M059J (cell line): ENCODE measurements at places on chromosomes 11 and 22. TPM values are rescaled to one million over a fixed set of nuclear protein-coding genes. Genes with fewer than 3 reads are reported as not detected.

DNA sequence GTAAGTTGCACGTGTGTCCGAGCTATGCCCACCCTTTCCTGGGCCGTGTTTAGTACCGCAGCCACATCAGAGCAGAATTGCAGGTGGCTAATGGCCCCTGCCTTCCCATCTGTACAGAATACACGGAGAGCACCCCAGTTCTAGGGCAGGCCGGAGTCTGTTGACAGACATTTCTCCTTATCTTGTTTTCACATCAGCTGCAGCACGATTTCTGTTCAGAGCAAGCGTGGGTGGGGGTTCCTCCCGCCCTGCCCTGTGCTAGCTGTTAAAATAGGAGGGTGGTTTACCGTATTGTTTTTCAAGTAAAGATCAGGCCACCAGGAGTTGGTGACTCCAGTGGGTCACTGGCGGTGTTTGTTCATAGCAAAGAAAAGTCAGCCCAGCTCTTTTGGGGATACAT is 41.1 kb downstream of the UBASH3B start:
- no peak for DNase-seq

DNA sequence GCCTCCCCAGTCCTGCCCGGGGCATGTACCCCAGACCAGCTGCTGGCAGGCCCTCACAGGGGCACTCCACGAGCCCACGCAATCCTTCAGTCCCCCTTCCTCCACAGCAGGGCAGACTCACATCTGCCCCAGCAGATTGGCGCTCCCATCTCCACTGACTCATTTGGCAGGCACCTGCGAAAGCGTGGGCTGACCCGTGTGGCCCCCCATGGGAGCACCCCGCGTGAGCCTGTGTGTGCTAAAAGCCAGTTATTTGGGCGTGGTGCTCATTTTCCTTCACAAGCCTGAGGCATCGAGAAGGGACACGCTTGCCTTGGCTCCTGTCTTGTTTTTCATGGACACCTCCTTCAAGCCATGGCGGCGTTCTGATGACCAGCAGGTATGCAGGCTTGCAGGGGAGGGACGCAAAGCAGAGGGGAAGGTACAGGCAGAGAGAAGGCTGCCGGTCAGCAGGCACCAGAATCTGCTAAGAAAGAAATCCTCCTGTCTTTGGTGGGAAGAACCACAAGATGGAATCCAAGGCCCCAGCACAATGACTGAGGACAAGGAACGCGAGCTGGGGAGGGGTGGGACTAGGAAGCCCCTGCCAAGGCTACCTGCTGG is 8.6 kb downstream of the NECTIN1 start:
- no peak for DNase-seq

DNA sequence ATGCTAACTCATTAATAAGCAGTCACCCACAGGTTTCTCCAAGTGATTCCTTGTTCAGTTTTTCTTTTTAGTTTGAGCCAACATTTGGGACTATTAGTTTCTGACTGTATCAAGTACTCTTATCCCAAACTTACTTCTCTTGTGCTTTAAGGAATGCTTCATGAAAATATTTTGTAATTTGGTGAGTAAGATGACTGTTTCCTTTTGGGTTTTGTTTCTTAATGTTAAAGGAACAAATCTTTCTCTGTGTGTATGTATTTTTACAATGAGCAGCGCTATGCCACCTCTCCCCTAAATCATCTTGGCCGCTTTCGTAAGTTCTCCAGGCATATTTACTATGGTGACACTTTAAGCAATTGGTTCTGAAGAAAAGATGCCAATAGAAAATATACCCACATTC is 72.4 kb downstream of the LDLRAD3 start:
- no peak for DNase-seq

DNA sequence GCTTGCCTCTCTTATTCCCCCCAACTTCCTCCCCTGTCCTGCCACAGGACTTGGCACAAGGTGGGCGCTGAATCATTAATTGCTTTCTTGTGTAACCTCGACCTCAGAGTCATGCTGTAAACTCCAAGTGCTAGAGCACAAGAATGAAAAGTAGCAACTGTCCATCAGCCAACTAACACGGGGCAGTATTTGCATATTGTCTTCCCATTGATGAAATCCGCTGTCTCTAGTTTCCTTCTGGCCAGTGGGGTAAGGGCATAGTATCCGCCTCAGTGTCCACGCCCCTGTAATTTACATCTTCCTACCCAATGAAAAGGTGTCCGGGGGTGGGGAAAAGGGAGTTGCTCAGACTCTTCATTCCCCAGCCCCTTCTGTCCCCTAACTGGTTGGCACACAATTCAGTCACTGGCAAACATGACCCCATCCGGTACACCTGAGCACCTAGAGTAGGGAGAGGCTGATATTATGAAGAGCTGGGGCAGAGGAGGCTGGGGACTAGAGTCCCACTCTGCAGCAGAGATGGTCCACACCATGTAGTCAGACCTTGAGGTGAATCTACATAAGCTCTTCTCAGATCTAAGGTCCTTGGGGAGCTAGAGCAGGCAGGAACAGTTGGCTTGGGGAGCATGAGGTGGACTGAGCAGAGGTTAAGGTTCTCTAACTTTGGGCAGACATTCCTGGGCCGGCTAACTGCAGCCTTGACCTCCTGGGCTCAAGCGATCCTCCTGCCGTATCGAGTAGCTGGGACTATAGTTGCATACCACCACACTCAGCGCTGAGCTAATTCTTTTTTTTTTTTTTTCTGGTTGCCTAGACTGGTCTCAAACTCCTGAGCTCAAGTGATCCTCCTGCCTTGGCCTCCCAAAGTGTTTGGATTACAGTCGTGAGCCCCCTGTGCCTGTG is 6.8 kb upstream of the GGA1 start:
- DNase-seq, result peak; percentile 72

DNA sequence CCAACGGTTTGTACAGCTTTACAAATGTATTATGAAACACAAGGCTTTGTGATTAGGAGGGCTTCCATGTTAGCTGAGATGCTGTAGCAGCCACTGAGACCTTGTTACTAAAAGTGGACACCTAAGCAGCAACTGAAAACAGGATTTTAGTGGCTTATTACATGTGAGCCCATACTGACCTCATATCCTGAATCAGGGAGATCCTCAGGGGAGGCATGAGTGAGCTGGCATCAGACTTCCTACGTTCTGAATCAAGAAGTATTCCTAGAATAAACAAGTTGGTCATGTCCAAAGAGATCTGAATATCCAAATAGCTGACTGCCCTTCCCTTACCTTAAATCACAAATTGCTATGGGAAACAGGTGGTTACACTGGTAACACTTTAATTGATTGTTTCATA is 59.1 kb upstream of the SCUBE2 start:
- peak; percentile 90 for DNase-seq

DNA sequence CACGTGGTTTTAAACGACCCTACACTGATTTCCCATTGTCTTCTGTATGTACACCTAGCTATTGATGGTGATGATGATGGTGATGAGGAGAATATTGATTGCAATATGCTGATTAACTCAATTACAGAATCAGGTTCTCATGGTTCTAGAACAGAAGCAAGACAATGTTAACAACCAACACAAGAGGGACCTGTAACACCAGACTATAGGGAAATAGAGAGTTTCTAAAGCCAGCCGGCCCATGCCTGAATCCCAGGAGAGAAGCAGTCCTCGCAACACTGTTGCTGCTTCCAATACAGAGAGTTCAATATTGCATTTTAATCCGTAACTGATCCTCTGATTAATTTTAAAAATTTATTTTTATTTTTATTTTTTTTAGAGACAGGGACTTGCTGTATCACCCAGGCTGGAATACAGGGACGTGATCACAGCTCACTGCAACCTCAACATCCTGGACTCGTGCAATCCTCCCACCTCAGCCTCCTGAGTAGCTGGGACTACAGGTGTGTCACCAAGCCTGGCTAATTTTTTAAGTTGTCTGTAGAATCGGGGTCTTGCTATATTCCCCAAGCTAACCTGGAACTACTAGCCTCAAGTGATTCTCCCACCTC is 22.2 kb upstream of the UBASH3B start:
- peak; percentile 66 for DNase-seq

- DNase-seq, result no peak
Observed at GRCh38 chr11:57698843-57699365, 13.1 kb downstream of the MED19 start.

GRCh38 chr22:31630331-31631329 is 31.4 kb downstream of the PISD start:
- peak; percentile 74 for DNase-seq

- no peak for DNase-seq
Observed at GRCh38 chr22:25554238-25554671, 10.2 kb upstream of the GRK3 start.

Gene AQP11
- total RNA-seq, result 2.4 and 3.6 TPM in 2 replicates

- DNase-seq, result no peak
Observed at GRCh38 chr11:78916759-78917158, 342.1 kb upstream of the NARS2 start.

DNA sequence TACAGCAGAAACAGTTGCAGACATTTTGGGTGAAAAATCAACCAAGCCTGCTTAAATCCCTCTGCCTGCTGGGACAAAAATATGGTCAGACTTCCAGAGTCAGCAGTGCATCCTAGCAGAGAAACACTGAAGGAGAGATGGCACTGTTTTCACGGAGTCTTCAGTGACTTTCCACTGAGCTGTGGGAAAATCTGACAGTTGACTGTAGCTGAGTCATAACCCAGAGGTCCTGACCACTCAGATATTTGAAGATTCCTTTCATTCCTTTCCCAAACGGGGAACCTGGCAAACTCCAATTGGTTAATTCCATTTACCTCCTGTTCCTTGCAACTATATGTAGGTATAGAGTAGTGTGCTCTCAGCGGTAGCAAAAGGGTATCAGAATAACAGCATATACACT is 20.9 kb upstream of the UPB1 start:
- DNase-seq, result peak; percentile 96

DNA sequence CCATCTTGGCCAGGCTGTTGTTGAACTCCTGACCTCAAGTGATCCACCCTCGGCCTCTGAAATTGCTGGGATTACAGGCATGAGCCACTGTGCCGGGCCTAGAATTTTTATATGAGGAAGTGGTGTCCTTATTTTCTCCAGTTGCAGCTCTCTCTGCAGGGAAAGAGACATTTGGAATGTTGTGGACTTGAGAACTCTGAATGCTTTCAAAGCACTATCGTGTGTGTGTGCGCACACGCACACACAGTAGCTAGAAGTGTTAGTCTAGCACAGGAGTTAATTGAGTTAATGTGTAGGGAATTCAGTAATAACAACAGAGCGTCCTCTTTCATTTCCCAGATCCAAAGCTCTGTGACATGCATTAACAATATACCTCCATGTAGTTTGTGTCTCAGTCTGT is 164.0 kb upstream of the RASSF10 start:
- no peak for DNase-seq

Gene OR8A1
- not detected in 2 replicates for total RNA-seq

DNA sequence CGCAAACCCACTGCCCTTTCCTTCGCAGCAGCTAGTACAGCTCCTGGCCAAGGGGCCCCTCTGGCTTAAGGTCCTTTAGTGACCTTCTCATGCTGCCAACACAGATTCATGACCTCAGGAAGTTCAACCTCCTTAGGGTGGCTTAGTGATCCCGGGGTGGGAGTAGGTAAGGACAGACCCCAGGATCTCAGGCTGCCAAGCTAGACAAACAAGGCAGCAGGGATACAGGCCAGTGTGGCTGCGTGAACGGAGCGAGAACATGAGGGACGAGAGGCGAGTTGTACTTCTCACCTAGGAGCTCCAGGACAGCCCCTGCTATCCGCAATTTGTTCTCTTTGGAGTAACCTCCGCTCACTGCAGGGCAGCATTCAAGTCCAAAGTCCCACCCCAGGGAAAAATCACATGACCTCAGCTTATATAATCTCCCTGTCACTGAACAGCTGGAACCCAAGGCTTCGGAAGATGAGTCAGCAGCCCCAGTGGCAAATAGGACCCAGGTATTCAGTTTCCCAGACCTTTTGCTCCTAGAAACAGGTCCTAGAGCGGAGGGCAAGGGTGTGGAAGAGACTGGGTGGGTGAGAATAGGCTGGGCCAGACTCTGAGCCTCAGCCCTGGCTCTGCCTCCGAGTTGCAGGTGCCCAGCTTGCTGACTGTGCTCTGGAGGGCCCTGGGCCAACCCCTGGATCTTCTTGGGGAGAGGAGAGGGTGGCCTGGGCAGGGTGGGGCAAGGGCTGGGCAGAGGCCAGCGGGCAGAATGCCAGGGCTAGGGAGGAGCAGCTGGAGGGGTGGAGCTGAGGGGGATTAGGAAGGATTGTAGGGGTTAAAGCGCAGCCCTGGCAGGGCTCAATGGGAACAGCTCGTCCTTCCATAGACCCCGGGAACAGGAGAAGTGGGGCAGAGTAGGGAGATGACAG is 13.1 kb downstream of the USP2 start:
- no peak for DNase-seq

- no peak for DNase-seq
Observed at GRCh38 chr11:97111559-97111958, 721.7 kb downstream of the JRKL start.

GRCh38 chr22:44331881-44332714 is 19.3 kb upstream of the SHISAL1 start:
- DNase-seq, result no peak

- DNase-seq, result peak; percentile 24
Observed at GRCh38 chr11:18111005-18111404, 5.1 kb upstream of the SAAL1 start.

- no peak for DNase-seq
Observed at GRCh38 chr11:134485316-134485715, 73.3 kb upstream of the B3GAT1 start.

- no peak for DNase-seq
Observed at GRCh38 chr22:41530890-41531714, 13.2 kb downstream of the POLR3H start.

GRCh38 chr11:62860835-62861563 is 19.7 kb upstream of the SLC3A2 start:
- DNase-seq, result no peak

Gene SBF1
- 19.6 and 43.6 TPM in 2 replicates for total RNA-seq

Gene SELENOM
- 6.0 and 8.8 TPM in 2 replicates for total RNA-seq

- no peak for DNase-seq
Observed at GRCh38 chr22:27682437-27682836, 119.1 kb downstream of the MN1 start.

DNA sequence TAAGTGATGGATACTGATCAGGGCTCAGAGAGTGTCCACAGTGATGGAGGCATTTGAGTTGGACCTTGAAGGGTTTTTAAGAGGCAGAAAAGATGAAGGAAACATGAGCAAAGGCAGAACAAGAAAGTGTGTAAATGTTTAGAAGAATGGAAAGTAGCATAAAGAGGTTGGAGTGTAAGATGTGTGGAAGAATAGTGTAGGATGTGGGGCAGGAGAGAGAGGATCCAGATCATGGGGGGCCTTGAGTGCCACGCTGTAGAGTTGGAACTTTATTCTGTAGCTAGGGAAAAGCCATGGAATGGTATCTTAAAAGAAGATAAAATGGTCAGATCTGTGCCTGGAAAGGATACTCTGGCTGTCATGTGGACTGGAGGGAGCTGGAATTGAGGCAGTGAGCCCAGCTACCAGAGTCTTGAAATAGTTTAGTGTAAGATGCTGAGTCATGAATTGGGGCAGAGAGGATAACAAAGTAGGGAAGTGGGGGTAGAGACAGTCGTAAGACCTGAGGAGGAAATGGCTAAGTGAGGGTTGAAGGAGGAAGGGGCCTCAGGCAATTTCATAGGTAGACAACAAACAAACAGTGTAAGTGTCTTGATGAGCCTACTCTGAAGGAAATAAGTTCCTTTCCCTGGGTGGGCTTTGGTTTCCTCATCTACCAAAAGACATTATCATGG is 6.7 kb downstream of the KCNE3 start:
- peak; percentile 30 for DNase-seq

GRCh38 chr11:15757048-15757698 is 599.2 kb downstream of the SOX6 start:
- no peak for DNase-seq
